ENCODE measurements at places on chromosomes 7 and 10.

DNA sequence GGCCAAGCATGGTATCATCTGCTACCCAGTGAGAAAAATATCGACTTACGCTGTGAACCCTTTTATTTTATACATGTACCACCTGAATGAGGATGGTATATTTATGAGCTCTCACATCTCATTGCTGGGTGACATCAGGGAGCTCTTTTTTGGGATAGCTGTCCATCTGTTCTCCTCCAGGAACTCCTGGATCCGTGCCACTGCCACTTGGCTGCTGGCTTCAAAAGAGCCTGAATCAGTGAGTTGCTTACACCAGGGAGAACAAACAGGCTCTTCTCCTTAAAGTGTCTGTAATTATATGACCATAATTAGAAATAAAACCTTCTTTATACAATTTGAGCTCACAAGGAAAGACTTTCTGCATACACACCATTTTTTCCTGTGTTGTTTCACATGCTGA, 106.2 kb downstream of the KAT6B start:
- DNase-seq = no peak

DNA sequence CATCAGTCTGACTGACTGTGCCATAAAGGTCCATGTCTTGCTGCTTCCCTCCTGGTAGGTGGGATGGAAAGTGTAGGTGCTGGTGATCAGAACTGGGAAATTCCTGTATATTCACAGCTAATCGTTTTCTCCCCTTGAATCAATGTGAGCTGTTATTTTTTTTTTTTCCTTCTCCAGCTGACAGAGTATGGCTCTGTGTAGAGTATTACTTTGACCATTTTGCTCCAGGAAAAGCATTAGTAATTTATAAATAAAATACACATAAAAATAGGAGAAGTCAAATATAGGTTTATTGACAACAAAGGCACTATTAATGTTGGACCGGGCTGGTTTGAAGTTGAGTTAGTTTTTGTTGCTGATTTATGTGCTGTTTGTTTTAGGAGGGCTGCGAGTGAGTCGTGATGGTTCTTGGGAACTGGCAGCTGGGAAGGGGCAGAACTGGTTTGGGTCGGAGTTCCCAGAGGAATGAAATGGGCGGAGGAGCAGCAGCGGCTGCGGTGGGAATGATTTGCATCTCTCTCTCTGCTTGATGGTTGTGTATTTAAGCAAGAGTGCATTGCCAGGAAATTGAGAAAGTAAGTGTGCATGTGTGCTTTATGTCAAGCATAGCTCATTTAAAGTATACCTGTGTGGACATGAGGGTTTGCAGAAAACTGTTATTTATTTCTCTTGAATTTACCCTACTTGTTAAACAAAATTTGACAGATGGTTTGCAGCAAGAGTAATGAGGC, 80.9 kb downstream of the LRMDA start:
- no peak for DNase-seq

- DNase-seq = no peak
These were observed 106.5 kb downstream of the RPS24 start for GRCh38 chr10:78140066-78140630.

- DNase-seq = no peak
These were observed 24.3 kb upstream of the ITGB8 start for GRCh38 chr7:20306180-20306946.

GRCh38 chr7:26284995-26285632, 6.5 kb upstream of the SNX10 start:
- DNase-seq = no peak

DNA sequence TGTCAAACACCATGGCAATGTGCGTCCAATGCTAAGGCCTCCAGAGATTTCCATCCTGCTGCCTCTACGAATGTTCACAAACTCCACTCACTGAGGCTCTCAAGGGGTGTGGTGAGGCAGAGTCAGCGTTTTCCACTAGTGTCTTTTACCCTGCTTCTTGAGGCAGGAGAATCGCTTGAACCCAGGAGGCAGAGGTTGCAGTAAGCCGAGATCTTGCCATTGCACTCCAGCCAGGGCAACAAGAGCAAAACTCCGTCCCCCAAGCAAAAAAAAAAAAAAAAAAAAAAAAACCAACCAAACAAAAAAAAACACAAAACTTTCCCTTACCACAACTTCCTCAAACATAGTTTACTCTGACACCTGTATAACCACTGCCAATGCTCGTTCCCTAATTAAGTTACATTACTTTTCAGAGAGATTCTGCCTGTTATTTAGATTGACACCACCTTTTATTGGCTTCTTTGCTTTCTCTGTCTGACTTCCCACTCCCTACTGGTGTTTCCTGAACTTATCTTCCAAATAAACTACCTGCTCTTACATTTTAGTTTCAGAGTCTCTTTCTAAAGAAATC, 102.1 kb upstream of the ZNF746 start:
- DNase-seq = no peak

DNA sequence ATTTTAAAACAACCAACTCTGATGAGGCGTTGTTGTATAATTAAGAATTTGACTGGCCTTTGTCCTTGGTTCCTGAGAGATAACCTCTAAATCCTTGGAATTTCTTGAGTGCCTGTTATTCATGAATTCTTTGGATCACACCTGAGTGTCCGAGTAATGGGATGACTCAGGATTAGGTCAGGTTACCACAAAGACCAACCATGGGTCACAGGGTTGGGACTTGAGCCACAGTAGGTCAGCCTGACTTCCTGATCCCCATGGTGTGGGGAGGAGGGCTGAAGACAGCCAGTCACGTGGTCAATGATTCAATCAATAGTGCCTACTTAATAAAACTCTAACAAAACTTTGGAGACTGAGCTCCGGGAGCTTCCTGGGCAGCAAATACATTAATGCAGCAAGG, 192.5 kb downstream of the GFRA1 start:
- DNase-seq = no peak

GRCh38 chr7:39667341-39667923, 44.1 kb downstream of the RALA start:
- peak; percentile 74 for DNase-seq

DNA sequence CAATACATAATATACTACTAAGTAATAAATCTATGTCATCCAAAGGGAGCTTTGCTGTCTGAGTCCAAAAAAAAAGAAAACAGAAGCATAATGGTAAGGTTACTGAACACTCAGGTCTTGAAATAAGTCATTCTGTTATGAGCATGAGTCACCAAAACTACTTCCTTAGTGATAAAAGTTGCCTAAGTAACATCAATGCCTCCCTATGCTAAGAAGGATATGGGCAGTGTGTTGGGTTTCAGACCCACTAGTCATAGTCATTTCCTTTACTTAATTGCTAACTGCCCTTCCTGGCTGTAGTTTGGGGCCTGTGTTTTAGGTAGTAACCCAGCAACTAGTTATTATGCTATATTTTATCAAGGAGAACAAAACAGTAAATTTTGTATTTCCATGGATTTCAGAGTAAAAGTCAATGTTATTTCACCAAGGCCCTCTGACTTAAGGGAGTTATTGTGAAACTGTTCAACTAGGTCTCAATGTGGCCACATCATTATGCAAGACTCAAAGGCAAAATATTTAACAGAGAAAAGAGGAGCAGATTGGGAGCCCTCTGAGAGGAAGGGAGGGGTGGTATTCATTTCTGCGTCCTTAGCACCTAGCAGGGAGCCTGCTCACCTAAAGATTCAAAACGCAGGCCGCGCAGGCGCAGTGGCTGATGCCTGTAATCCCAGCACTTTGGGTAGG, 11.7 kb upstream of the VIM start:
- DNase-seq = peak; percentile 96

GRCh38 chr10:114867365-114867764, 45.8 kb downstream of the FHIP2A start:
- no peak for DNase-seq

GRCh38 chr10:5509236-5509635, 9.9 kb upstream of the CALML5 start:
- DNase-seq = no peak

DNA sequence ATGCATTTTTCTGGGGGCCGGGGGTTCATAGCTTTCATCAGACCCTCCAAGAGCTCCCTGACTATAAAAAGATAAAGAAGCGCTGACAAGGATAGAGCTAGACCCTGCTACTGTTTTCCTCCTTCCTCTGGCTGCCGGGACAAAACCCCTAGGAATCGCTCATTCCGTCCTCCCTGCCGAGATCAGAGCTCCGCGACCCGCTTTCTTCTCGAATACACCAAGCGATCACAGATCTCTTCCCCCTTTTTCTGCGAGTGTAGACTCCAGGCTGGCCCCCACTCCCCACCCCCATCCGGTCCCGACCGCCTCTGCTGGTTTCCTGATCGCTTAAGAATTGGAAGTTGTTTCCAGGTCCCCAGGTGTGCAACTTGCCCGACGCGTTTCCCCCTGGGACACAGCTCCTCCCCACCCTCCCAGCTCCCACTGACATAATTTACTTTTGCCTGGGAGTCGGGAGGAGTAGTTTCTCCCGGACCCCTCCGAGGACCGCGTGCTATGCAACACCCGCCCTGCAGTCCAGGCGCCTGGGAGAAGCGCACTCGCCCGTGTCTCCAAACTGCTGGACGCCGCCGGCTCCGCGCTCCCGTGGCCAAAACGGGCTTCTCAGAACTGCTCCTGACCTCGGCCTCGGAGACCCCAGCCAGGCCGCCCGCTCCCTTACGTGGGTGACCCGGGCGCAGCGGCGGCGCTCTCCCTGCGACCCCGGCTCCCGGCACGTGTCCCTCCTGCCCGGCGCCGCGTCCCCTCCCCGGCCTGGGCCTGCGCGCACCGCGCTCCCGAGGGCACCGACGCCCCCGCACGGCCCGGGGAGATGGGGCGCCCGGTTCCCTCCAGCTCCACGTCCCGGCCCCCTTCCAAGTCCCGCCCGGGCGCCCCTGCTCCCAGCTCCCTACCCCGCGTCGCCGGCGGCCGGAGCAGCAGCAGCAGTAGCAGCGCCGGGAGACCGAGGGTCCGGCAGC, 552 bp downstream of the IL15RA start:
- peak; percentile 54 for DNase-seq

DNA sequence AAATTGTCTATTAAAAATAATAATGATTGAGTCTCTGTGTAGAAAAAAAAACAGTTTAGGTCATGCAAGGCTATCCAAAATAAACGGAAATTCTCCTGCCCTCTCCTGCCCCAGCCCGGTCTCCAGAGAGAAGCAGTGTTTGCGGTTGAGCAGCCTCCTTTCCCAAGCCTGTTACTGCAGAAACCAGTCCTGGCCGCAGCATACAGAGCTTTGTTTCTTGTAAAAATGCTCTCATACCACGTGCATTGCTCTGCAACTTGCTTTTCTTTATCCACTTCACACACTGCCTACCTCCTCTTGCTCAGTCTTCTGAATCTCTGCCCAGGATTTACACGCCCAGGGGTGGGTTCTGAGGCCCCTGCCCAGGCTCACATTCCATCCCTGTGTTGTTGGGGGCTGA, 34.4 kb upstream of the CUL1 start:
- DNase-seq = peak; percentile 47

GRCh38 chr7:18353339-18353738, 142.2 kb upstream of the HDAC9 start:
- no peak for DNase-seq

- DNase-seq = no peak
These were observed at the start of gene SEMA4G for GRCh38 chr10:100969187-100970075. Gene SEMA4G (plus strand): TSS chr10:100969504. CDS start chr10:100972913, 3,409 bp downstream.

DNA sequence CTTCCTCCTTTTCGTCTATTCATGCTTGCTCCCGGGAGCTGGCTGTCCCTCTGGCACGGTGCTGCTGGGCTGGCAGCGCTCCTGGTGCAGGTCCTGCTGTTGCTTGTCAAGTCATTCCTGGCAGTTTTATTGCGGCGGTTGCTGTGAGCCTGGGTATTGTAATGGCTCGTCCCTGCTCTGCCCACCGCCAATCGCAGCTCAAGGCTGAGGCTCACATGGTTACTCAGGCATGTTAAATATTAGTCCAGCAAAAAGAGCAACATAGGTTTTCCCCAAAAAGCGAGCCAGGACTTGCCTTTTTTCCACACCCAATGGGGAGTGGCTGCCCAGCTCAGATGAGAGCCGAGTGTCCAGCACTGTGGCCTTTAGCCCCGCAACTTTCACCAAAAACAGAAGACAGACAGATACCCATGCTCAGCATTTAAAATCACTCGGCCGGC, 492.9 kb upstream of the FOXK1 start:
- peak; percentile 79 for DNase-seq

GRCh38 chr7:158044482-158044823, 543.2 kb downstream of the PTPRN2 start:
- DNase-seq = no peak

GRCh38 chr10:72274730-72275350, 1.1 kb downstream of the DDIT4 start:
- peak; percentile 69 for DNase-seq

DNA sequence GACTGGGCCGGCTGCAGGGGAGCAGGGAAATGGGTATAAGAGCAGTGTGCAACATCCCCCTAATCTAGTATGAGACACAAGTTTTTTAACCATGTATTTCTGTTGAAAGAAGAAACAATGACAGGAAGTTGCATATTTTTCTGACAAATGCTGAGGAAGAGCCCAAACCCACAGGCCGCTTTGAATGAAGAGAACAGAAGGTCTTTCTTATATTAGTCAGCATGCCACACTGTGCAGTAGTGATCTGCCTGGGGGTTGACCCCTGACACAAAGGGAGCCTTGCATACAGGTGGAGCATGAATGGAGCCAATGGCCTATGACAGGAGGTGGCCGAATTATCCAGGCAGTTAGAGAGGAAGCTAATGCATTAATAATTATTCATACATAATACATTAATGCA, 518.3 kb downstream of the PLXDC2 start:
- no peak for DNase-seq

DNA sequence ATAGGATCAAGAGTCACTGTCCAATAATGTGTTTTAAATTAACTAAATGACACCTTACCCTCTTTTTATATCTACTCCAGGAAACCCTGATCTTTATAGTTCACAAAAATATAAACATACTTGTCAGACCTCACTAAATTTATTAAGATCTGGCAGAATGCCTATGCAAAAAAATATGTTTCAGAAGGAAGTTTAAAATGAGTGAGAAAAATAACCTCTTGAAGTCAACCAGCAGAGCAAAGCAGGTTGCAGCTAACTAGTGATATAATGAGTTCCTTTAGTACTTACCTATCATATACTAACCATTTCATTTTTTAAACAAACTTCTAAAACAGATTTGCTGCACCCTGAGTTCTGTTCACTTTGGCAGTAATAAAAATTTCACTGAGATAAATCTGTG, 14.0 kb upstream of the HGF start:
- DNase-seq = no peak

DNA sequence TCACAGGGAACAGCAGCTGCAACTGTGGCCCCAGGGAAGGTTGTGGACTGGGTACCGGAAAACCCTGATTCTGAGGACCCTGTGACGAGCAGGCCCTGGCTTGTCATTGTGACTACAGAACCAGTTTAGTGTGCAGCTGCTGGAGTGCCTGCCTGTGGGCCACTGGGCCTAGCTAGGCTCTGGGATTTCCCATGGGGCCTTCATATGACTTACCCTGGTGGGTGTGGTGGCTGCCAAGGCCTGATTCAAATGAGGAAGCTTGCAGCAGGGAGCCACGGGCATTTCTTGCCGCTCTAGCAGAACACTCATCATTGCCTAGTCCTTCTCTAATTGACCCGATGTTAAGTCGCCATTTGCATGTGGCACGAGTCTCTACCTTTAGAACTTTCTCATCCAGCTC, 14.7 kb upstream of the CAMK2G start:
- DNase-seq = peak; percentile 79

- DNase-seq = no peak
These were observed 57.7 kb upstream of the BTBD16 start for GRCh38 chr10:122213364-122213763.

- no peak for DNase-seq
These were observed 421.4 kb upstream of the AUTS2 start for GRCh38 chr7:69176841-69177240.

GRCh38 chr7:2066251-2066919, 166.4 kb downstream of the MAD1L1 start:
- no peak for DNase-seq

- DNase-seq = no peak
These were observed 84.3 kb upstream of the ADRB1 start for GRCh38 chr10:113959383-113959760.

- DNase-seq = no peak
These were observed 67.6 kb downstream of the ITGA8 start for GRCh38 chr10:15652117-15652516.

Data from fibroblast of gingiva (primary cell).